ENCODE measurements at places on chromosomes 7 and 10.

DNA sequence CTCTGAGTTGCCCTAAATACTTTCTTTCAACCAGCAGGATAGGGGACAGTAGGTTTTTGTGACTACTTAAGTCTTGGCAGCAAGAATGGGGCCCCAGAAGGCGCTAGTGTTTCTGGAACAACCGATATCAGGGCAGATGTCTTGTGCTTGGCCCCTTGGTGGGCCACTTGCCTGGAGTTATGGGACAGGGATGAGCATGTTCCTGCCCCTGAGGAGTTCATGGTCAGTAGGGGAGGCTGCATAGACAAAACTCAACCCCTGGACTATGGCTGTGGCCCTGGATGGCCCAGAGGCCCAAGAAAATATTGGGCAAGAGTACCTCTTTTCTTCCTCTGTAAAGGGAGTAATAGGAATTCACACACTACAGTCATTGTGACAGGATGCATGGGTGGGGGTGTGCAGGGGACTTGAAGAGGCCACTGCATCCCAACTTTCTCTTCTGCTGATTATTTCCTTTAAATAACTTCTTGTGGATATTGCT lies 57.7 kb upstream of the IGFBP3 start:
- no peak for DNase-seq

DNA sequence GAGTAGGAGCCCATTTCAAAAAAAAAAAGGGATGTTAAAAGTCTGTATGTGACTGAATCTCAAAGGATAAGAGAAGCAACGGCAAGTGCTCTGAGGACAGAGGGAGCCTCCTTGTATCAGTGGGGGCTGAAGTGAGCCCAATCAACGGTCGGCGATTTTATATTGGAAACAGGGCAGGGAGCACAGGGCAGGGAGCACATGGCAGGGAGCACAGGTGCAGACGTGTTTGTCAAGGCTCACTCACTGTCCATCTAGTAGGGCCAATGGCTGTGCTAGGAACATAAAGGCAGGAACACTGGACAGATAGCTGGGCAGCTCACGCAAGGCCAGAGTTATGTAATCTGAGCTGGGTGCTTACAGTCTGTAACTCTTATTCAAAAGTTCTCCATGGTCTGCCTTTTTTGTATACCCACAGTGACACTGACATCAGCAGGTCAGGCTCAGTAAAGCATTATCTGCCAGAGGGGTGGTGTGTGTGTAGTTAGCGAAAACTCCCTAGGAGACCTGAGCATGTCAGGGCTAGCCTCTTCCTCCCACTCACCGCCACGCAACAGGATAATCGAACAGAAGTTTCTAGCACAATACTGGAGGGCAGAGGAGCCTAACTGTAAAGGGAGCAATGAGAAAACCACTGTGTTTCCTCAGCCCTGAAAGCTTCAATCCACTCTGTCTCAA lies 15.4 kb downstream of the AKR1B1 start:
- no peak for DNase-seq

DNA sequence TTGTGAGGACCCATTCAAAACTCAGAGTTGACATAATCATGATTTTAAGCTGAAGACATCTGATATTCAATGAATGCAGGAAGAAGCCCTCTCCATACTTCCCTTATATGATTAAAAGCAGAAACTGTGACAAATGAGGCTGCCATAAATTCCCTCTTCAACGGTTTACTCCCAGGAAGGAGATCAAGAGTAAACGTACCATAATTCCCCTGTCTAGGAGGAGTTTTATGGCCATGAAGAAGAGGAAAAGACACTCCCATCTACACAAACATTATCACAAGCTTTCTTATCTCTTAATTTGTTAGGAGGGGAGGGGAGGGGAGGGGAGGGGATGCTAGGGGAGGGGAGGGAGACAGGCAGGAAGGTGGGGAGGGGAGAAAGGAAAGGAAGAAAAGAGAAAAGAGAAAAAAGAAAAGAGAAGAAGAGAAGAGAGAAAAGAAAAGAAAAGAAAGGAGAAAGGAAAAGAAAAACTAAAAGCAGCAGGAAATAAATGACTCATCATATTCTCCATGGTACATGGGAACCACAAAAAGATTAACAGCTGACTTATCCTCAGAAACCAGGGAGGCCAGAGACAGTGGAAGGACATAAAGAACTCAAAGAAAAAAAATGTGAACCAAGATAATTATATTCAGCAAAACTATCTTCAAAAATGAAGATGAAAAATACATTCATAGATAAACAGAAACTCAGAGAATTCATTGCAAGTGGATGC lies 121.6 kb downstream of the ALOX5 start:
- DNase-seq, result no peak

- no peak for DNase-seq
Measured at GRCh38 chr10:84676536-84676935, 348.1 kb downstream of the CCSER2 start.

DNA sequence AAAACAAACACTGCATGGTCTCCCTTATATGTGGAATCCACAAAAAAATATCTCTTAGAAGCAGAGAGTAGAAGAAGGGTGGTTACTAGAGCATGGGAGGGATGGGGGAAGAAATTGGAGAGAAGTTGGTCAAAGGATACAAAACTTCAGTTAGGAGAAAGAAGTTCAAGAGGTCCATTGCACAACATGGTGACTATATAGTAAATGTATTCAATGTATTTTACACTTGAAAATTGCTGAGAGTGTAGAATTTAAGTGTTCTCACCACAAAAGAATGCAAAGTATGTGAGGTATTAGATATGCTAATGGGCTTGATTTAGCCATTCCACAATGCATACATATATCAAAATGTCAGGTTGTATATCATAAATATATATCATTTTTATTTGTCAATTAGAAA lies 232.0 kb upstream of the CELF2 start:
- no peak for DNase-seq

DNA sequence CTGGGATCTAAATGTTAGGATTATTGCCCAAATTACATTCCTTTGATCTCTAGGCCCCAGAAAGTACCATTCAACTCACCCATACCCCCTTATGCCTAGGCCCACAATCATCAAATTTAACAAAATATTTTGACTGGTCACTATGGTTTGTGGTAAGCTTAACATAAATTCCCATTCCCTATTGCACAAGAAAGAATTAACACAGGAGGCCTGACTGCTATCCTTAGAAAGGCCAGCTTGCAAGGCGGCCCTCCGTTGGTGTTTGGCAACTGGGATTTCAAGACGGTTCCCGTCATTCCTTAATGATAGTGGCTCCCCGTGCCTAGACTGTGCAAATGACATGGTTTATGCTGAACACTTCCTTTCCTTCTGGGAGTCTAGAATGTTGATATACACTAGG lies 29.6 kb downstream of the ARHGAP21 start:
- no peak for DNase-seq

- no peak for DNase-seq
Measured at GRCh38 chr10:59709395-59710125, at the start of gene SLC16A9. Gene SLC16A9 (minus strand): TSS chr10:59709850. CDS start chr10:59684291, 25,559 bp downstream.

DNA sequence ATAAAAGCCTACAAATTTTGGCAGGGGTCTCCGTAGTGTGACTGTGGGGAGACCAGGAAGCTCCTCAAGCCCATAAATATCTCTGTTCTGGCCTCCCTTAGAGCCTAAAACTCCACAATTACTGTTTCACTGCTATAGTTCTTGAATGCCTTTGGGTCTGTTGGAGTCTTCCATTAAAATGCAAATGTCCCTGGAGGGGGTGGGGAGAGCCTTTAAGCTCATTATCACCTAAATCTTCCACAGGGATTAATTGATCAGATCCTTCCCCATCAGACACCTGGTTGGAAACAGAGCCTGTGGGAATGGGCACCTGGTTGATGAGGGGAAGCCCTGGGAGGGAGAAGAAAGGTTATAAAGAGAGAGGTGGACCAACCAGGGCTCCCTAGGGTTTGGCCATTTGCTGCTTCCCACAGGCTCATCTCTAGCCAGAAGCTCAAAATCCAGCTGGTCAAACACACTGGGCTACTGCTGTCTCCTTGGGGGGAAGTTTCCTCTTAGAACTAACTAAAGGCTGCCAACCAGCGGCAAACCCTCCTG lies 718.2 kb downstream of the LRMDA start:
- no peak for DNase-seq

DNA sequence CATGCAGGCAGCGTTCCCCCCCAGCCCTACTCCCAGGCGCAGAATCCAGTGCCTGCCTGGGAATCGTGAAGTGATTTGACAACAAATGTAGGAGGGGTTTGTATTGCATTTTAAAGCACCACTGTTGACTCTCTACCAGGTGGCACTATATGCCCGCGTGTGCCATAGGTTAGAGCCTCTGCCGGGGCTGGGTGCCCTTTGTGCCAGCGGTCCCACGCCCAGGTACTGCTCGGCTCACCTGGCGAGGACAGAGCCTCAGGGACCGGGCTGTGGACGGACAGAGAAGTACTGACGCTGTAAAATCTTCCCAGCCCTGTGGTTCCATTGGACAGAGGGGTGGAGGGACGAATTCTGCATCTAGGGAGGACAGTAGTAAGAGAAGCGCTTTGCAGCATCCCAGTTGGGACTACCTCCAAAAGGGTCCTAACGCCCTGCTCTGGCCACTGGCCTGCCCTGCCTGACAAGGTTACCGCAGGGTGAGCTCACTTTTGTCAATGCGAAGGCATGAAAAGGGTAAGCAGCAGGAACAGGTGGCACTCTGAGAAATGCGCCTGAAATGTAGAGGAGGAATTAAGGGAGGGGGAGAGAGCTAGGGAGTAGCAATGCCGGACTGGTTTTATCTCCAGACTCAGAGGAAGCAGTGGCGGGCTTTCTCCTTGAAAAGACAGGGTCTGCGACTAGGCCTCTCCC lies 788 bp upstream of the CACNA2D1 start:
- DNase-seq, result no peak

DNA sequence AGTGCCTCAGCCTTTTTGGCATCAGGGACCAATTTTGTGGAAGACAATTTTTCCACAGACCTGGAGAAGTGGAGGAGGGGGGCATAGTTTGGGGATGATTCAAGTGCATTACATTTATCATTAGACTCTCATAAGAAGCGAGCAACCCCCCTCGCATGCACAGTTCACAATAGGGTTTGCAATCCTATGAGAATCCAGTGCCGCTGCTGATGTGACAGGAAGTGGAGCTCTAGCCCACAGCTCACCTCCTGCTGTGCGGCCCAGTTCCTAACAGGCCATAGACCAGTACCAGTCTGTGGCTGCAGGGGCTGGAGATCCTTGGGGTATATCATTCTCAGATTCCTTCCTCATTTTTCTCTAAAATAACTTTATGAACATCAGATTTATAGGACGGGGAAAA lies 50.8 kb downstream of the ATAD1 start:
- no peak for DNase-seq

- DNase-seq, result no peak
Measured at GRCh38 chr10:75097666-75098285, 13.7 kb upstream of the SAMD8 start.

GRCh38 chr10:132297526-132297925 lies 10.2 kb downstream of the STK32C start:
- no peak for DNase-seq

GRCh38 chr10:27822301-27822700 lies 76.7 kb upstream of the MKX start:
- DNase-seq, result no peak

DNA sequence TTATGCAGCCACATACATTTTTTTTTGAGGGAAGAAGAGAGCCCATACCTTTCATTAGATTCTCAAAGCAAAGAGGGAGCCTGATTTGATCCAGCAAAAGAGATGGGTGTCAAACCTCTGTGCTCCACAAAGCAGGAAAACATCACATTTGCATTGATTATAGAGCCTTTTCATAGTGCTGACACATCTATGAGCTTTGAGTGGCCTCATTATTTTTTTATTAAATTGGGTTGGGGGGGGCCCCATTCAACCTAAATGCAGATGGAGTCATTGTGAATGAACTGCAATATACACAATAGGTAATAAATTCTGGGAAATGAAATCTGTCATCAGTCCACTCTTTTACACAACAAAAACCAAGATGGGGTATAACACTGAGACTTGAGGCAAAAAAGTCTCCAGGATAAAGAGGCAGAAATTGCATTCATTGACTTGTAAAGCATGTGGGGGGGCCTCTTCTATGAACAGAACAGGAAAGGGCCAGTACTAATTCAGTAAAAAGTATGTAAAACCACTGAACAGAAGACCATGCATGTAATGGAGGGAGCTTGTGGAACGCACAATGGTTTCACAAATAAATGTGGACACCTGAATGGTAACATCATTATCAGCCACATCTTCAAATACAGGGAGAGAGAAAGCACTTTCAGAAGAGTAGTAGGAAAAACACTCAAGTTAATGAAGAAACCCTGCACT lies 17.7 kb upstream of the ASB4 start:
- DNase-seq, result no peak

- no peak for DNase-seq
Measured at GRCh38 chr10:110527731-110528171, 30.0 kb downstream of the DUSP5 start.

DNA sequence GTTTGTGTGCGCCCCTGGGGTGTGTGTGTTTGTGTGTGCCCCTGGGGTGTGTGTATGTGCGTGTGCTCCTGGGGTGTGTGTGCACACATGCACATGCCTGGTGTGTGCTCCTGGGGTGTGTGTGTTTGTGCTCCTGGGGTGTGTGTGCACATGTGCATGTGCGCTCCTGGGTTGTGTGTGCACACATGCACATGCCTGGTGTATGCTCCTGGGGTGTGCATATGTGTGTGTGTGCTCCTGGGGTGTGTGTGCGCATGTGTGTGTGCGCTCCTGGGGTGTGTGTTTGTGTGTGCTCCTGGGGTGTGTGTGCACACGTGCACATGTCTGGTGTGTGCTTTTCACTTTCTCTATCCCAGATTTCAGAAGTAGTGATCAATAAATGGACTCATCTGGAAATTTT lies 321.0 kb downstream of the WDR37 start:
- DNase-seq, result no peak

DNA sequence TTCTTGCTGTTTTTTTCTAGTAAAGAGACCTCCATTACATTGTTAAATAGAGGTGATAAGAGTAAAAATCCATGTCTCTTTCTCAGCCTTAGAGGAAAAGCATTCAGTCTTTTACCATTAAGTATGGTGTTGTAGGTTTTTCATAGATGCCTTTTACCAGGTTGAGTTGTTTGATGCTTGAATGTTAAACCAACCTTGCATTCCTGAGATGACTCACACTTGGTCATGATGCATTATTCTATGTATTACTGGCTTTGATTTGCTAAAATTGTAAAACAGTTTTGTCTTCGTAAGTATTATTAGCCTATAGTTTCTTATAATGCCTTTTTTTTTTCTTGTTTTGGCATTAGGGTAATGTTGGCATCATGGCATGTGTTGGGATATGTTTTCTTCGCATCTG lies 90.0 kb downstream of the ANKRD61 start:
- DNase-seq, result no peak

DNA sequence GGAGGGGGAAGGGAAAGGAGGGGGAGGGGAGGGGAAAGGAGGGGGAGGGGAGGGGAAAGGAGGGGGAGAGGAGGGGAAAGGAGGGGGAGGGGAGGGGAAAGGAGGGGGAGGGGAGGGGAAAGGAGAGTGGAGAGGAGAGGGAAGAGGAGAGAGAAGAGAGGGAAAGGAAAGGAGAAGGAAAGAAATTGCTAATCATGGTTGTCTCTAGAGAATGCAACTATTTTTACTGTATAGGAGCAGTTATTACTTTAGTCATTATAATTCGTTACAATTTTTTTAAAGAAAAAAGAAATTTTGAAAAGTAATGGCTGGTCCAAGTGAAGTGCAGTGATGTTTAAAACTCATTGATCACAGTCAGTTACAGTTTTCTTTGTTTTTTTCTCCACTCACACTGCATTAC lies 24.5 kb downstream of the SLC25A16 start:
- no peak for DNase-seq
